AG08396 (cell line): ENCODE measurements at places on chromosomes 4 and X.

- DNase-seq, result no peak
Observed at GRCh38 chr4:187424636-187425035, 570.9 kb upstream of the ZFP42 start.

DNA sequence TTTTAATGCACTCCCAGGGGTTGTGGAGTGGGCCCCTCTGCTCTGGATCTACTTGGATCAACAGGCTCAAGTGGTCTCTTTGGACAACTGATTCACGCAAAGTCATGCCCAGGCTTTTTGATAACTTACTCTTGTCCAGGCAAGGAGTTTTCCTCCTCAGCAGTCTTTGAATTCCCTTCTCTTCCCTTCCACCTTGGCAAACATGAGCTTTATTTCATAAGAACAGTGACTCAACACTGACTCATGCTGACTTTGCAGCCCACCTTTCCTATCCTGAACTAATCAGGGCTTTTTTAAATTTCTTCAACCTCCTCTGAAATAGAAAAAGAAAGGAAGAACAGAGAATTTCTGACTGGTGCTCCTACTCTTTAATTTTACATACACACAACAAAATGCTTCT lies 132.1 kb upstream of the LDB2 start:
- peak; percentile 63 for DNase-seq

- DNase-seq, result no peak
Observed at GRCh38 chr4:74158466-74159142, 686 bp downstream of the MTHFD2L start.

GRCh38 chr4:101792056-101792590 lies 1.6 kb downstream of the BANK1 start:
- DNase-seq, result peak; percentile 54

GRCh38 chrX:150712619-150713018 lies 19.4 kb downstream of the MTMR1 start:
- DNase-seq, result no peak

GRCh38 chrX:340641-341423 lies 22.2 kb upstream of the GTPBP6 start:
- DNase-seq, result no peak

DNA sequence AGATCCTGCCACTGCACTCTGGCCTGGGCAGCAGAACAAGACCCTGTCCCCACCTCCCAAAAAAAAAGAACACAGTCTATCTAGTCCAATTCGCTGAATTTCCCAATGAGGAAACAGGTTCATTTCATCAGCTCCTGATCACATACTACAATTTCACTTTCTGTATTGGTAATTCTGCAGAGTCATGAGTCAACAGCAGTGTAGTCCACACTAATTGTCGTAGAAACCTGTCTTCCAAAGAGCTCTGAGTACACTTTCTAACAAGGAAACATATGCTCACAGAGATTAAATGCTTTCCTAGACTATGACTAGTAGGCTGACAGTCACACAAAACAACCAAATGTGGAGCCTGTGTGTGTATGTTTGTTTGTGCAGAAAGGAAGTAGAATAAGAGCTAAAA lies 91.9 kb downstream of the GPC4 start:
- DNase-seq, result no peak
